ENCODE measurements at places on chromosomes 7 and 10.

DNA sequence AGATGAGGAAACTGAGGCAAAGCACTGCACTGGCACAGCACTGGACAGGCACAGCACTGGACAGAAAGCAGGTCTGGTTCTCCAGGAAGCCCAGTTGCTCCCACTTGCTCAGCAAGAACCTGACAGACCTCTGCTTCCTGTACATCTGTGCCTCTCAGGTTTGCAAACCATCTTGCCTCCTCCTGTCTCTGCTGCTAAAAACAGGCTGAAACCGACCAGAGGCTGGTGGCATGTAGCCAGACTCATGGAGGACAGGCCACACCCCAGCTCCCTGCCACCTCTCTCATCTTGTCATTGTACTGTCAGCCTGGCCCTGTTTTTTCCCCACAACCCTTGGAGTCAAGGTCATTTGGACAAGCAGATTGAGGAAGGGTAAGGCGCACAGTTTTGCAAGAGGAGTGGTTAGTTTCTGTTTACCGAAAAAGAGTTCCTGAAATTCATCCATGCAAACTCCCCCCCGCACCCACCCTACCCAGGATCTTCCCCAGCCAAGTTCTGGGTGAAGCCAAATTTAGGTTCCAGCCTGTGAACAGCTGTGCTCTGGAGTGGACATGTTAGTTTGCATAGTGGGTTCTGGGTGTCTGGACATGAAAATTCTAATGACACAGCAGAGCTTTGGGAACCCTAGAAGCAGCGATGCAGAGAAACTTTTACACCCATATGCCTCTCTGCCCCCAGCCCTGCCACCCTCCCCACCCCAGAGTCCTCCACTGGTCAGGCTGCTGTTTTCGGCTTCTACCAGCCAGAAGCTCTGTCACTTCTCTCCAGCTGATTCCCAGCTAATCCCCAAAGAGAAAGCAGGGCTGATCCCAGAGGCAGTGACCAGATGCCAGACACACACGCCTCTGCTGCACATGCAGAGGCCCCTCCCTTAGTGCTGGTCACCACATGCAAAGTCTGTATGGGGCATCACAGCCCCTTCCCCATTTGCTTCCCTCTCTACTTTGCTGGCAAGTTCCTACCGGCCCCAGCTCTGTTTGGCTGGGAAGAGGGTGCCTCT, 8.5 kb upstream of the C10orf105 start:
- no peak for DNase-seq
- no peaks in the 10 kb centered on the region for H3K27me3 ChIP-seq
- peaks cover 4% of the 10 kb centered on the region for H3K4me1 ChIP-seq
- H3K36me3 ChIP-seq, result no peaks in the 10 kb centered on the region
- no peak overlapping the region for H3K4me3 ChIP-seq

- no peaks in the 10 kb centered on the region for H3K27me3 ChIP-seq
- no peak overlapping the region for H3K4me3 ChIP-seq
- H3K27ac ChIP-seq, result no peak overlapping the region
- H3K4me1 ChIP-seq, result no peaks in the 10 kb centered on the region
- no peaks in the 10 kb centered on the region for H3K36me3 ChIP-seq
- DNase-seq, result no peak
These were observed 6.4 kb downstream of the TAS2R41 start for GRCh38 chr7:143484119-143484518.

GRCh38 chr10:21194510-21194993, 297.4 kb upstream of the NEBL start:
- H3K27ac ChIP-seq, result no peak overlapping the region
- no peak overlapping the region for H3K4me3 ChIP-seq
- DNase-seq, result no peak
- no peaks in the 10 kb centered on the region for H3K36me3 ChIP-seq
- H3K4me1 ChIP-seq, result no peaks in the 10 kb centered on the region

GRCh38 chr7:108372618-108373017, 83.6 kb downstream of the NRCAM start:
- H3K27me3 ChIP-seq, result no peaks in the 10 kb centered on the region
- no peaks in the 10 kb centered on the region for H3K36me3 ChIP-seq
- H3K4me3 ChIP-seq, result no peak overlapping the region
- no peak for DNase-seq

DNA sequence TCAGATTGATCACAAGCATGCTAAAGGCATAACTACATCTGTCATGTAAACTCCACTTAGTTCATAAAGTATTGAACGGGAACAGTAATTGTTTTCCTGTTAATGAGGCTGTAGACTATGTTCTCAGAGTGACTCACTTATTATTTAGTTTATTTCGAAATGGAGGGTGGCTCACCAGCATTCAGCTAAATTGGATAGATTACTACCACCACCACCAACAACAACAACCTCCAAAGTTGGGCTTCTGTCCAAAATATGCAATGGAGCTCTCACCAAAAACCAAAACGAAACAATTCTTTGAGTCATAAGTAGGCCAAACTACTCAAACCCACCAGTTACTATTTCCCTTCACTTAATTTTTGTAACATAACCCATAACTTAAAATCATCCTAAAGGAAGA, 127.9 kb upstream of the NRBF2 start:
- H3K36me3 ChIP-seq, result no peaks in the 10 kb centered on the region
- no peak overlapping the region for H3K4me3 ChIP-seq
- DNase-seq, result no peak
- no peak overlapping the region for H3K27ac ChIP-seq
- H3K4me1 ChIP-seq, result no peaks in the 10 kb centered on the region

- no peak for DNase-seq
- peak overlapping the region; percentile 22 for H3K27ac ChIP-seq
- H3K4me1 ChIP-seq, result no peaks in the 10 kb centered on the region
- no peaks in the 10 kb centered on the region for H3K27me3 ChIP-seq
These were observed 775 bp downstream of the STARD3NL start for GRCh38 chr7:38178695-38179344.

DNA sequence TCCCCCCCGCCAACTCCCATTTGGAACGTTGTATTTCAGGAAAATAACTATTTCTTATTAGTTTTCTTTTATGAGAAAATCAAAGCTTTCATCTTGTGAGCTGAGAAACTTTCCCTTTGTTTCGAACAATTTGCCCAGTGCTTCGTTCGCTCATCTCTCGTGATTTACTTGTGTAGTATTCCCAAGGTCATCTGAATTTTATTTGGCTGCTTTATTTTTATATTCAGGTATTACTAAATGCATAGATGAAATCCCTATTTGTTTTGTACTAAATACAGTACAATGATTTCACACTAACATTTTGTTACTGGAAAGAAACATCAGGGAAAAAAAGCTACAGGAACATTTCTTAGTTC, 12.0 kb upstream of the EBLN1 start:
- H3K27me3 ChIP-seq, result no peaks in the 10 kb centered on the region
- H3K27ac ChIP-seq, result no peak overlapping the region
- no peaks in the 10 kb centered on the region for H3K36me3 ChIP-seq
- H3K4me1 ChIP-seq, result no peaks in the 10 kb centered on the region
- DNase-seq, result no peak

- H3K4me1 ChIP-seq, result no peaks in the 10 kb centered on the region
- no peak overlapping the region for H3K27ac ChIP-seq
- no peak for DNase-seq
- H3K27me3 ChIP-seq, result no peaks in the 10 kb centered on the region
- no peak overlapping the region for H3K4me3 ChIP-seq
These were observed 91.3 kb downstream of the PDGFA start for GRCh38 chr7:428387-428786.

DNA sequence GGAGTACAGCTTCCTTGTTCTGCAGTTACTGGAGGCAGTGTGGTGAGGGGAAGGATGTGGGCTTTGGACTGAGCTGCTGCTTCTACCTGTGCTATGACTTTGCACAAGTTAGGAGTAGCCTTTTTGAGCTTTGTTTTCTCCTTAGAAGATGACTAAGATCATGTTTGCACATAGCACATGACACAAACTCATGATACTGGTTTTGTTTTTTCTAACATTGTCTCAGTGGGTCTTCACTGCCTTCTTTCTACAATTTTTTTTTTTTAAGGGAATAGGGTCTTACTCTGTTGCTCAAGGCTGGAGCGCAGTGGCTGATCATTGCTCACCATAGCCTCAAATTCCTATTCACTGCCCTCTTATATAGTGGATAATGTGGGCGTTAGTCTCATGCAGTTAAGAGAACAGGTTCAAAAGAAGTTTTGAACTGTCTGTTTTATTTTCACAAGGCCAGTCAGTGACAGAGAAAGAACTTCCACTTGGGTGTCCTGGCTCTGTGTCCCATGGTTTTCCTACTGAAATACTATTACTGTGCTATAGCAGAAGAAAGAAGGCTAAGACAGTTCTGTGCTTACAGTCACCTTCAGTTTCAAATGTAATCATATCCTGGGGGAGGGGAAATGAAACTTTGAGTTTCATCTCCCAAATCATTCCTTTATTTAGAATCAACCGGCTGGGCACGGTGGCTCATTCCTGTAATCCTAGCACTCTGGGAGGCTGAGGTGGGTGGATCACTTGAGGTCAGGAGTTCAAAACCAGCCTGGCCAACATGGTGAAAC, 72.0 kb downstream of the KAT6B start:
- no peaks in the 10 kb centered on the region for H3K27me3 ChIP-seq
- no peaks in the 10 kb centered on the region for H3K4me1 ChIP-seq
- H3K36me3 ChIP-seq, result no peaks in the 10 kb centered on the region
- no peak overlapping the region for H3K27ac ChIP-seq

- H3K27me3 ChIP-seq, result no peaks in the 10 kb centered on the region
- no peak for DNase-seq
- H3K4me3 ChIP-seq, result no peak overlapping the region
- no peaks in the 10 kb centered on the region for H3K36me3 ChIP-seq
- no peaks in the 10 kb centered on the region for H3K4me1 ChIP-seq
These were observed 94.9 kb downstream of the CARD11 start for GRCh38 chr7:2948749-2949148.

GRCh38 chr7:38171623-38172391, 6.2 kb upstream of the STARD3NL start:
- no peaks in the 10 kb centered on the region for H3K4me1 ChIP-seq
- H3K27ac ChIP-seq, result no peak overlapping the region
- DNase-seq, result no peak
- no peak overlapping the region for H3K4me3 ChIP-seq
- no peaks in the 10 kb centered on the region for H3K36me3 ChIP-seq

DNA sequence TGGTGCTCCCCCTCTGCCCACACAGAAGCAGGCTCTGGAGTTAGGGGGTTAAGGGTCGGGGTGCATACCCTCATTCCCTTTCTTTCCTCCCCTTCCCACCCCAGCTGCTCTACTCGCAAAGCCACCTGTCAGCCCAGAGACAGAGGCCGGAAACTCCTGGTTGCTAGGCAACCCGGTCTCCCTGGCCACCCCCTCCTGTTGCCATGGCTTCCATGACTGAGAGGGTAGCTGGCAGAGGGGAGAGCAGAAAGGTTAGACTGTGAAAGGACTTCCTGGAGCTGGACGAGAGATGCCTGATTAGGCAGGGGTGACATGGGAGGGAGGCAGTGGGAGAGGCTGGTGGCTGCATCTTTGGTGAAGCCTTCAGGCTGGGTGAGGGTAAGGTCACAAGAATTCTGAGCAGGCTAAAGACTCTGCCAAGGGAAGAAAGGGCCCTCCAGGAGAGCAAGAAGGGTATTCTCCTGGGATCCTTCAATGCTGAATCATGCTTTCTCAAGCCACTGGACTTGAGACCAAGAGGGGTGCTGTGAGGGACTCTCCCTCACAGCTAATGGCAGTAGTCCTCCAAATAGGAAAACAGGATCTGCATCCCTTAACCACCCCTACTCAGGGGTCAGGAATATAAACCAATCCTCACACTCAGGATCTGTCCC, 5.4 kb downstream of the PSD start:
- no peak overlapping the region for H3K4me3 ChIP-seq
- H3K36me3 ChIP-seq, result no peaks in the 10 kb centered on the region
- H3K27me3 ChIP-seq, result peaks cover 13% of the 10 kb centered on the region
- peaks cover 17% of the 10 kb centered on the region for H3K4me1 ChIP-seq
- no peak for DNase-seq

DNA sequence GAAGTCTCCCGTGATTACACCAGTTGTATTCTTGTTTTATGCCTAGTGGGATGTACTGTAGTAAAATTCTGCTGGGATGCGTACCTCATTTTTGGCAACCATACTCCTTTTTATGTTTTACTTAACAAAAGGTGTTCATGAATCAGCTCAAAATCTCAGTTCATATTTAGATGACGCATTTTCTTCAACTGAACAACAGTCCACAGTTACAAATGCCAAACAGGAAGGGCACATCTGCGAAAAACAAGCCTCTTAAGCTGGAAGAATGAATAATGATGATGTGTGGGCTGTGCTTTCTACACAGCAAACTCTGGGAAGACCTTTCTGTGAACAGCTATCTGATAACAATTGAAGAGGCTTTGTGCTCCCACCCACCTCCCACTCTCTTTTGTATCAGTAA, 68.4 kb upstream of the NRBF2 start:
- no peaks in the 10 kb centered on the region for H3K27me3 ChIP-seq
- DNase-seq, result no peak
- no peaks in the 10 kb centered on the region for H3K36me3 ChIP-seq
- no peak overlapping the region for H3K4me3 ChIP-seq

GRCh38 chr7:30877015-30877769, 34.5 kb upstream of the AQP1 start:
- H3K27ac ChIP-seq, result no peak overlapping the region
- no peak for DNase-seq
- no peaks in the 10 kb centered on the region for H3K27me3 ChIP-seq
- no peaks in the 10 kb centered on the region for H3K36me3 ChIP-seq

DNA sequence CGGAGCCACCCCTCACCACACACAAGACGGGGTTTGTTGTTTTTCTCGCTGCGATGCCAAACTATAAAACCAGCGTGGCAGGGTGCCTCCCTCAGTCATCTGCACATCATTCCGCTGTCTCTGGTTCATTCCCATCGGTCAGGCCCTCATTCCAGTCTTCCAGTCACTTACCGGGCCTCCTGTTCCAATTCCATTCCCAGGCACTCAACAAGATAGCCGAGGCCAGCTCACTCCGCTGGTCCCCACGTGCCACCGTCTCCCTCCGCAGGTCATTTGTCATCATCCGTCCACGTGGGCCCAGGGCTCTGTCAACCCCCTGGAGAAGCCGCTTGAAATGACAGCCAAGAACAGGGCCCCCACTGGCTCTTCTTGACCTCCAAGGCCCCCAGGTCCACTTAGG, 6.1 kb upstream of the TMEM184A start:
- H3K36me3 ChIP-seq, result peaks cover 3% of the 10 kb centered on the region
- no peak for DNase-seq
- no peak overlapping the region for H3K4me3 ChIP-seq
- peaks cover 6% of the 10 kb centered on the region for H3K4me1 ChIP-seq
- no peaks in the 10 kb centered on the region for H3K27me3 ChIP-seq

- H3K4me3 ChIP-seq, result no peak overlapping the region
- no peak for DNase-seq
- no peaks in the 10 kb centered on the region for H3K36me3 ChIP-seq
- H3K4me1 ChIP-seq, result peaks cover 2% of the 10 kb centered on the region
- no peak overlapping the region for H3K27ac ChIP-seq
These were observed 6.0 kb upstream of the MKLN1 start for GRCh38 chr7:131321656-131322055.
